Activated CD4-positive, alpha-beta T cell treated with anti-CD3 and anti-CD28 coated beads for 24 hours (primary cell): ENCODE measurements at places on chromosomes 2 and 18.

GRCh38 chr2:170024721-170025120 is 153.2 kb upstream of the MYO3B start:
- no peak for DNase-seq

GRCh38 chr2:72548081-72548764 is 277.6 kb downstream of the EXOC6B start:
- no peak for DNase-seq

DNA sequence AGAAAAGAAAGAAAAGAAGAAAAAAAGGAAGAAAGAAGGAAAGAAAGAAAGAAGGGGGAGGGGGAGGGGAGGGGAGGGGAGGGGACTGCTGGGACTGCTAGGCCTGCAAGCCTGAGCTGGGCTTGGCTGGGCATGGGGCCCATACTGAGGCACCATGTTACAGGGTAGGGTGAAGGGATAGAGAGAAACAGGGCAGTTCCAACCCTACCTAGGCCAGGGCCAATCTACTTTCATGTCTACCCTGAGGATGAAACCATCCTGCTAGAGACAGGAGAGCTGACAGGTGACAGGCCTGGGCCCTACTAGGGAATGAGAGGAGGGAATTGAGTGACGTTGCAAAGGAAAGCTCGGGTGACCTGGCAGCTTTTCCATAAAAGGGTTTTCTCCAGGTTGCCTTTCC is 41.7 kb downstream of the TEX44 start:
- no peak for DNase-seq

- no peak for DNase-seq
These were observed 97.2 kb downstream of the SEPTIN10 start for GRCh38 chr2:109516445-109517117.

DNA sequence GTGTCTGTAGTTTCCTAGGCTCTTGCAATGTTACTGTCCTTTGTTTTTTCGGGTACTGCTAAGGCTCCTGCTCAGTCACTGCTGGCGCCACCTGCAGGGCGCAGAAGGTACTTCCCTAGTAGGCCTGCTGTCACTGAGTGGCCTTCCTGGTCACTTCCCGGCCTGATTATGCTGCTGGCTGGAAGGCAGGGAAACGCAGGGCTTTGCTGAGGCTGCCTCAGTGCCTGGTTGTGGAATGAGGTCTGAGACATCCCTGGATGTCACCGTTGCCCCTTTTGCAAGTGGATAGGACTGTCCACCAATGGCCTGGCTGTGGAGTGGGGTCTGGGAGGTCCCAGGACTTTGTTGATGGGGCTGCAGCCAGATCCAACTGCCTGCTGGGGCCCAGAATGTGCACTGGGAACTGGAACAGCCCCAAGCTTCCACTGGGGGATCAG is 13.1 kb downstream of the DAW1 start:
- DNase-seq, result peak; percentile 53

DNA sequence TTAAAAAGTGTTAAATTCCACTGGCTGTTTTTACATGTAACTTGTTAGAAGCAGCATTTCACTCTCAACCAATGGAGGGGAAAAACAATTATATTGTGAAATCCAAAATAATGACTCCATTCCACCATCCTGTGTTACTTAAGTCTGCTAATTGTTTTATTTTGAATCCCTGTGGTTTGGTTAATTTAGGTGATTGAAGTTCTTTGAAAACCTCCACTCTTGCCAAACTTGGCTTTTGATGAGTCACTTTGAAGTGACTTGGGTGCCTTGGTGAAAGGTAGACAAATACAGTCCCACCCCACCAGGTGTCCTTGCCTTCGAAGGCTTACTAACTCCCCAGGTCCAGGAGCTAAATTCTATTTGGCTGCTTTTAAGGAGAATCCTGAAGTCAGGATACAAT is 1303.8 kb upstream of the NRXN1 start:
- no peak for DNase-seq

DNA sequence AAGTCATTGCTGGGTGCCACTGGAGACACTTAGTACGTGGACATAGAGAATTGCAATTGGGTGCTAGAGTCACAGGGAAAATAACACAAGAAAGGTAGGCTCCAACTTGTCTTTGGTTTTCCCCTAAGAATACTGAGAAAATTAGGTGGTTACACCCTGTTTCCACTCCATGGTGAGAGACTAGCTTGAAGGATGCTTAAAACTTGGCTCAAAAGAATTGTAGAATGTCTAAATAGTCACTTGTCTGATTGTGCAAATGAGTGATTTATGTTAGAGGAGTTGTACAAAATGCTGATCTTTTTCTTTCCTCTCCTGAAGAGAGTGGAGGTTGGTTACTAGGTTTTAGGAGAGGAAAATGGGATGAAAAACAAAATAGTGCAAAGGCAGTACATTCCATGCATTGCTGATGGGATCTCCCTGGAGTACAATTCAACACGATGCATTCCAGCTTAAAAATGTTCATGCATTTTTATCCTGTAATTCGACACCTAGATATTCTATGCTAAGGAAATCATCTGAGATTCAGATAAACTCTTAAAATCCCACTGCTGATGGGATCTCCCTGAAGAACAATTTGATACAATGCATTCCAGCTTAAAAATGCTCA is 2.2 kb upstream of the SERPINB12 start:
- no peak for DNase-seq

DNA sequence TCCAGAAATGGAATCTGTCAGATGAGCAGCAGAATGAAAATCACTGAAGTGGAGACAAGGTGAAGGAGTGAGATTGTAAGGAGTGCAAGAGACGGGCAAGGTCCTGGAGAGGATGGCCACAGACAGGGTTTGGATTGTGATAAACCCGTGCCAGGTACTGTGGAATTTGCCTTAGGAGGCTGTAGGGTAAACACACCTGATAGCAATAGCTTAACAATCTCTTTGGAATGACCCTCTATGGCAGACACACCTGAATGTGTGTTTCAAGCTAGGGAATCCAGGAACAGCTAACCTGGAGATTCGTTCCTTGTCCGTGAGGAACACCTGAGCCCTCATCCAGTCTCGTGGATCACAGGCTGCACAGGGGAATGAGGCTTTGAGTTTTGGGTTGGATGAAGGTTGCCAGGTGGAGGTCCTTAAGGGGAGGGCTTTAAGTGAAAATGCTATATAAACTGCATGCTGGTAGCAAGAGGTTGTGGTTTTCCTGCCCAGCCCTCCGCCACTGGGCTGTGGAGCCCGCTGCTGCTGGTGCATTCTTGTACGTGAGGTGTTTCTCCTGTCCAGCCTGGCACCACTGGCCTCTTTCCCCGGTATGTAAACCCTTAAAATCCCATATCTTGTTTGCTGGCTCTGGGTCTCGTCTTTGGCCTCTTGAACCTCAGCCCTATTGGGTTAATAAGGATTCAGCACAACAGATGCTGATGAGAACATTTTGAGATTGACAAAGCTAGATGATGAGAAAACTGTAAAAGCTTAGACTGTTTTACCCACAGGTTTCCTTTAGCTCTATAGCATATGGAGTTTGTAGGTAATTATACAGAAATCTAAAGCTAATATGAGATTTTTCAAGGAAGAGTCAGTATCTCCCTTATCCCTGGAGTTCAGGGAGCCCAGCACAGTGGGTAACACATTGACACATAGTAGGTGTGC is 117.9 kb downstream of the ARHGAP15 start:
- DNase-seq, result no peak

DNA sequence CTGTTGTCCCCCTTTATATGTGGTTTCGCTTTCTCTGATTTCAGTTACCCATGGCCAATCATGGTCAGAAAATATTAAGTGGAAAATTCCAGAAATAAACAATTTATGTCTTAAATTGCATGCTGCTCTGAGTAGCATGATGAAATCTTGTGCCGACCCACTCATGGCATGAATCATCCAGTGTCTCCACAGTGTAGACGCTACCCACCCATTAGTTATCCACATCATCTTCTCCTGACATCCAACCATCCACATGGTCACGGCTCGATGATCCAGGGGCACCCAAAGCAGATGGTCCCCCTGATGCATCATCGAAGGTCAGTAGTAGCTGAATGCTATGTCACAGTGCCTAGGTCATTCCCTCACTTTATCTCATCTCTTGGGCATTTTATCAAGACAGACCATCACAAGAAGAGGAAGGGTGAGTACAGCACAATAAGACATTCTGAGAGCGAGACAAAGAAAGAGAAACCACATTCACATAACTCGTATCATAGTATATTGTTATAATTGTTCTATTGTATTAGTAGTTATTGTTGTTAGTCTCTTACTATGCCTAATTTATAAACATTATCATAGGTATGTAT is 44.1 kb upstream of the ACKR3 start:
- no peak for DNase-seq

- DNase-seq, result no peak
These were observed 361.1 kb upstream of the SLC14A2 start for GRCh38 chr18:45253973-45254708.

DNA sequence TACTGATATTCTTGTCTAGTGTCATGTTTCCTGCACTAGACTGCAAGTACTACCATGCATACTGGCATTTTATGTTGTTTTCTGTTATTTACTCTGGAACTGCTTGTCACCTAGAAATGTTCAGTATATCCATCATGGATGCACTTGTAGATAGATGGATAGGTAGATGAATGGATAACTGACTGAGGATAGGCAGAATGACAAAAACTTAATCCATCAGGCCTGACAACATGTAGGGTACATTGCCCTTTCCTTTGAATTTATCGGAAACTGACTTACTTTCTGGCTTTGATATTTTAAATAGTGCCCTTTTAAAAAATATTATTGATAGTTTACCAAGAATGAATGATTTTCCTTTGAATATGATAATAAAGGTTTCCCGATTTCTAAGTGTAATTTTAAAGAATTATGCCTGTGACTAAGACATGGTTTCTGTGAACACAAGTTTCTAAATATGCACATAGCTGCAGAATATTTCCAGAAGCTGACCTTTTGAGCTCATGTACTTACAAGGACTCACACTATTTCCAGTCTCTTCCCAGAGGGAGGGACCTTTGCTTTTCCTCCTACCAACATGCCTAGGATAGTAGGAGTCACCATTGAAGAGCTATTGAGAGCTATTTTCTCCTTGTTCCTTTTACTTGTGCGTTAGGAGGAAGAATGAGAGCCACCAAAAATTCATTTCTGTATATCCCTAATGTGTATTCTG is 81.3 kb downstream of the ANKRD12 start:
- DNase-seq, result no peak

DNA sequence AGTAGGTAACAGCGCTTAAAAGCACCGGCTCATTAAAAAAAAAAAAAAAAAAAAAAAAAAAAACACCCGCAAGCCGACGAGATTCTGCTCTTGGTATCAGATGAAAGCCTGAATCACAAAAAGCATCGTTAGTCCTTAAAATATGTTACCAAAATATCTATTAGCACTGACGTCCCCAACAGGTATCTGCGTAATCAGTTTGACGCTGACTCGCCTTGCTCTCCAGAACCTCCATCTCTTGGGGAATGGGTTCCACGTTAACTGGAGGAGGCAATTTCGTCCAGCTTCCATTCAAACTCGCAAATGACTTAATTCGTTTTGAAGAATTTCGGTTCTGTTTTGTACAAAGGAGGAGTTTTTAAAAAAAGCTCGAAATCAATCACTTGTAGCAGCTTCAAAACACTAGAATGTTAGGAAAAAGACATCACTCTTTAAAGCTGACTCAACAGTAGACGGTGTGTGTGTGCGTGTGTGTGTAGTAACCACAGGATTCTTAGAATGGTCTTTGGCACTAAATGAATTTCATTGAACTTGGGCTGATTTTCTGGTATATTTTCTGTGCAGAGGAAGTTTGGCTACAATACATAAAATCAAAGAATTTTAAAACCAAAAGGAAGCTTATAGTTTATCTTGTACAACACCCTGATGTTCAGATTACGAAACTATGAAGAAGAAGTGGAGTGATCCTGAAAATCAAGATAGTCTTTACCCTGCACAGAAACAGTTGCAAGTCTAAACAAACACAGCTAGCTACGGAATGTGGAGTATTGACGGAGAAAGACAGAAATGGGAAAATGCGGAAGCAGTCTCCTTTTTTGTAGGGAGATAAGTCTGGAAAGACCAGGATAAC is 1.1 kb upstream of the PGAP1 start:
- peak; percentile 21 for DNase-seq

DNA sequence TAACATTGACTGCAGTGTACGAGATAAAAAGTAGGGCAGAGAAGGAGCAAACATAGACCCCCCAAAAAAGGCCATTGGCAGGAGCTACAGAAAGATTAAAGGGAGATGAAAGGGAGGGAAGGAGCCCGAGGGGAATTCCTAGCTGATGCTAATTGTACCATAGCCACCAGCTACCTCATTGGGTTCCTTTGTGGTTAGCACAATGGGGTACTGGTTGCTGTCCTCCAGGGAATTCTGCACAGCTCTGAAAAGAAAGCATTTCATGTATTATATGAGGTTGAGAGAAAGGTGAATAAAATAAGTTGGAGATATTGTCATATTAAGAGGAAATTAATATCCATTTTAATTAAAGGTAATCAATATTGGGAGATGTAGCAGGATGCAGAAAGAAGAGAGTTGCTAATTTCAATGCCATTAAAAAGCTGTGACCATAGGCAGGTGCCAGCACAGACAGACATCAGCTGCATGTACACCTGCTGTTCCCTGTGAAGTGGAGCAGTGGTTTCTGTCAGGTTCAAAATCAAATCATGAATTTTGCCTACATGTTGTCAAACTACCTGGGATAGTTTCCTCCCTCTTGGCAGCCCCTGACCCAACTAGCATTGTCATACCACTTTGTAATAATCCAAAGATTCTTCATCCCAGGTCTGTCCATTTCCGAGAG is 185.4 kb upstream of the DLGAP1 start:
- DNase-seq, result no peak

DNA sequence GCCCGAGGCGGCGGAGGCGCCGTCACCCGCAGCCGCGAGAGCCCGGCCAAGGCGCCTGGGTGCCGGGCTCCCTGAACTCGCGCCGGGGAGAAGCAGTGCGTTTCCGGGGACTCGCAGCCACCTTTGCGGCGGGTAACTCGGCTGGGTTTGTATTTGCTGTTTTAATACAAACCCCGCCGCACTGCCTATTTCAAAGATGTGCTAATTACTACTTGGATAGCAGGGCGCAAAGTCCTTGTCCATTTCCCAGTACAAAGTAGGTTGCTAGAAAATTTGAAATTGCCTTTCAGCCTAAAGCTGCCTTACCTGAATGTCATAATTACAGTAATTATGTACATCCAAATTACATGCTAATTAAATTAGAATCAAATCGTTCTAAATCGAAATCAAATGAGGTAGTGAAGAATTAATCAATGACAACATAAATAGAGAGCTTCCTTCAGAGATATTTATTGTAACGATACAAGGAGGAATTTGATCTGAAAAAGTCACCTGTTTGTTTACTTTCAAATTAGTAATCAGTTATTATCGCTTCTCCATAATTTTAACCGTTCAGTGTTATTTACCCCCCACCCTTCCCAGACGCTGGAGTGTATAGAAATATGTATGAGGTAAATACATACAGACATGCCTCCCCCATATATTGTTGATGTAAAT is 8.1 kb downstream of the SP9 start:
- no peak for DNase-seq
